ENCODE measurements at places on chromosomes 1 and 21. TPM values are rescaled to one million over a fixed set of nuclear protein-coding genes. Genes with fewer than 3 reads are reported as not detected.
A peak's percentile ranks its signal among the peaks of the same experiment; 100 is the strongest.

DNA sequence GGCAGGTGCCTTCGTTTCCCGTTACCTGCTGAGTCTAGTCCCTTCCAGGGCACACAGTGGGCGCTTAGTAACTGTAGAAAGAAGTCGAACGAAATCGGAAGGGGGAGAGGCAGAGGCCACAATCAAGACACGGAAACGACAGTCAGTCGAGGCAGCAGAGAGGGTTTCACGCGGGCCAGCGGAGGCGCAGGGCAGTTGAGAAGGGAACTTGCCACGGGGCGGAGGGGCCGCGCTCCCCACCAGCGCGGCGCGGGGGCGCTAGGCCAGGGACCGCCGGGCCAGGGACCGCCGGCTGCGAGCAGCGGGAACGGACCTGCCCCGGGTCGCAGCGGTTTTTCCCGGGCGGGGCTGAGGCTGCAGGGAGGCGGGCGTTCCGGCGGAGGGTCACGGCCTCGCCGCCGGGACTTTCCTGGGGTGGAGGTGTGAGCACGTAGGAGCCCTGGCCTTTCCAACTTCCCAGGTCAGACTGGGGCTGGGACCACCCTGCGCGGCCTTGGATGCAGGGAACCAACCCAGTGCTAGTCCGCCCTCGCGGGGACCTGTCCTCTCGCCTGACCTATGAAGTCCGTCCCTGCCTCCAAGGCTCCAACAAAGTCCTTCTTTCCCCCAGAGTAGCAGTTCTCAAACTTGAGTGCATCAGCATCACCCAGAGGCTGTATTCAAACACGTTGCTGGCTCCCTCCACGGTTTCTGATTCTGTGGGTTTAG, 150.1 kb upstream of the FGGY start:
- H3K27ac ChIP-seq: peak overlapping the region; percentile 80
- H3K36me3 ChIP-seq: no peaks in the 10 kb centered on the region
- no peaks in the 10 kb centered on the region for H3K27me3 ChIP-seq
- peaks cover 5% of the 10 kb centered on the region for H3K4me1 ChIP-seq
- peak; percentile 42 for DNase-seq
- H3K4me3 ChIP-seq: peak overlapping the region; percentile 43

DNA sequence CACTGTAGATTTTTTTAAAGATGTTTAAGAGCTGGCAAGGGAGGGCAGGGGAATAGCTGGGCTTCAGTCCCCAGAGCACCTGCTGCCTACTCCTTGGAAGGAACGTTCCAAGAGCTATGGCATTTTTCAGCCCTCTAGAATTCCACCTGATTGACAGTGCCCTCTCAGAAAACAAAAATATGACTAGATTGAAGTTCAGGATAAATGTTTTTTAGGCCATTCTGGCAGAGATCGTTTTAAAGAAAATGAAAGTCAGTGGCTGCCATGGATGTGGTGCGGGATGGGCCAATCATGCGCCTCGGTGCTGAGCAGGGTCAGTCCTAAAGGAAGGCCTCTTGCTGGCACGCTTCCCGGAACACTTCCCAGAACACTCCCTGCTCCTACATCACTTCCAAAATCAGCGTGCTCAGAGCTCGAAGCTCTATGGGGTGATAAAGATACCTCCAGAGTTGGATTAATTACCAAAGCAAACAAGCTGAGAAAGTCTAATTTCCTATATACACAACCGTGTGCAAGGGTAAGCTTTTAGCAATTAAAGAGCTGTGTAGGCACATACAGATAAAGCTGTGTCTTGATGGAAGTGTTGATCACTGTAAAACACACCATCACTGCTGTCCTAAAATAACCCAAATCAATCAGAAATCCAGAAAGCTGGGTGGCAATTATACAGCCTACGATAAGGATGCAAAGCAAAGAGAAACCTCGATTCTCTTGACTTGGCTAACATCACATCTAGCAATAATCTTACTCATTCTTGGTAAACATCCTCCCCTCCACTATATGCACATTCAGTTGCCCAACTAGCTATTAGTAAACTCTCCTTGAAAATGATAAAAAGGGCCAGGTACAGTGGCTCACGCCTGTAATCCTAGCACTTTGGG, 34.6 kb downstream of the TGFBR3 start:
- peaks cover 25% of the 10 kb centered on the region for H3K4me1 ChIP-seq
- no peak overlapping the region for H3K4me3 ChIP-seq
- no peaks in the 10 kb centered on the region for H3K36me3 ChIP-seq
- no peaks in the 10 kb centered on the region for H3K27me3 ChIP-seq

- H3K36me3 ChIP-seq: peaks cover 13% of the 10 kb centered on the region
- no peak overlapping the region for H3K27ac ChIP-seq
- no peak for DNase-seq
- no peaks in the 10 kb centered on the region for H3K27me3 ChIP-seq
These were observed 18.0 kb downstream of the ACP6 start for GRCh38 chr1:147652306-147652705.

- H3K27me3 ChIP-seq: no peaks in the 10 kb centered on the region
- peaks cover 22% of the 10 kb centered on the region for H3K4me1 ChIP-seq
- H3K27ac ChIP-seq: no peak overlapping the region
These were observed 107.8 kb downstream of the DYRK1A start for GRCh38 chr21:37474342-37474741.

DNA sequence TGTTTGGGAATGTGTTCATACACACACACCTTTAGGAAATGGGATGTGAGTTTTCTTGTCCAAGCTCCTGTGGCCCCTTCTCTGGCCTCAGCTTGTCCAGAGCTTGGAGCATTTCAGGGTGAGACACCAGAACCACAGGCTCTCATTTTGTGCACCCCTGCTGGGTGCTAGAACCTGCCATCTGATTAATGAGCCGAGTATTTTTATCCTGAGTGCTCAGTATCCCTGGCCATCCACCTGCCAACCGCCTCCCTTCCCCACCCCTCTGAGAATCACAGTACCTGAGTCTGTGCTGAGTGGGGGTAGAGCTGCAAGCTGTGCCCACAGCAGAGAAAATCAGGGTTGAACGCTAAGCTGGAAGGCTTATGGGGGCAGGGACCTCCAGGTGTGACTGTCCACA, 1.4 kb downstream of the CASQ1 start:
- no peaks in the 10 kb centered on the region for H3K36me3 ChIP-seq
- no peak for DNase-seq
- H3K4me3 ChIP-seq: no peak overlapping the region
- no peaks in the 10 kb centered on the region for H3K27me3 ChIP-seq
- no peak overlapping the region for H3K27ac ChIP-seq

DNA sequence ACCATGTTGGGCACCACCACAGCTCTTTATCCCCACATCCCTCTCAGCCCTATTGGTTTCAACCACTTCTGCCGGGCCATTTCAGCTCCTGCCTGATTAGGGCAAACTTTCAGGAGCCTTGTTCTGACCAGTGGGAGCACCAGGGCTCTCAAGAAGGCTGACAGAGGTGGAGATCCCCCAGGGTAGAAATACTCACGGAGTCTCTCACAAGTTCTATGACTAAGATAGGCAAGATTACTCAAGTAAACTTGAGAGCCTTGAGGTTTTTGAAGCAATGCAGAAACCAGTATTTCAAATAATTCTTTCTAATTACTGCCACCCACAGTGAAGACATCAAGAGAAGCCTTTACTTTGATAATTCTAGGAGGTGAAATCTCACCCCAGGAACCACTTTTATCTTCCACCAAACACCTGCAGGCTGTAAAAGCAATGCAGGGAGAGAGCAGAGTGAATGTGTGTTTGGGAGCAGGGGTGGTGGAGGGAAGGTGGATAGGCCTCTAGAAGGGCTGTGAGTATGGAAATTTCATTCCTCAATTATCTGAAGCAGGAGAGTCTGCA, 6.6 kb upstream of the PTCH2 start:
- H3K4me1 ChIP-seq: no peaks in the 10 kb centered on the region
- DNase-seq: no peak
- no peaks in the 10 kb centered on the region for H3K27me3 ChIP-seq
- H3K27ac ChIP-seq: no peak overlapping the region
- no peaks in the 10 kb centered on the region for H3K36me3 ChIP-seq

DNA sequence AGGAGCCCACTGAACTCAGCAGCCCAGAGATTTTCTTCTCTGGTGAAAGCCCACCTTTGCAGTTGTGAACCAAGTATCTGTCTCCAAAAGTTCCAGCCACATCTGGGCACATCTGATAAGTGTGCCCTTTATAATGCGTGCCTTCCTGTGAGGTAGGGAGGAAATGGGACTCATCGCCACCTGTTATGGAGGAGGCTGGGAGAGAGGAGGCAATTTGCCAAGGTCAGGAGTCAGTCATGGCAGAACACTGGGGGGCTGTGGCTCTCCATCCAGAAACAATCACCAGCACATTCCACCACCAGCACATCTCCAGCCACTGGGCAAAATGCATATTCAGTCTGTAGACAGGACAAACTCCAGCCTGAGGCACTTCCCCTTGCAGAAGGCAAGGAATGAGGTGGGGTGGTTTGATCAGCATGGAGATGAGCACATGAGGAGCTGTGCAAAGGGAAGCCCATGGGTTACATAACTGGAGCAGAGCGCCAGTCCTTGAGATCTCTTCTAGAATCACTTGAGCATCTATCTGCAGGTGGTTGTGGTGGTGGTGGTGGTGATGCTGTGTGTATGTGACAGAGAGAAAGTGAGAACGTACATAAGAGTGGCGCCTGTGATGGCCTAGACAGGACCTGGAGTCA, 15.0 kb upstream of the LEMD1 start:
- H3K4me3 ChIP-seq: no peak overlapping the region
- no peaks in the 10 kb centered on the region for H3K27me3 ChIP-seq
- no peak for DNase-seq
- H3K27ac ChIP-seq: no peak overlapping the region
- H3K4me1 ChIP-seq: peaks cover 18% of the 10 kb centered on the region

GRCh38 chr1:52532731-52533327, 20.1 kb downstream of the TUT4 start:
- H3K36me3 ChIP-seq: no peaks in the 10 kb centered on the region
- DNase-seq: no peak
- H3K4me3 ChIP-seq: no peak overlapping the region
- H3K27ac ChIP-seq: no peak overlapping the region

DNA sequence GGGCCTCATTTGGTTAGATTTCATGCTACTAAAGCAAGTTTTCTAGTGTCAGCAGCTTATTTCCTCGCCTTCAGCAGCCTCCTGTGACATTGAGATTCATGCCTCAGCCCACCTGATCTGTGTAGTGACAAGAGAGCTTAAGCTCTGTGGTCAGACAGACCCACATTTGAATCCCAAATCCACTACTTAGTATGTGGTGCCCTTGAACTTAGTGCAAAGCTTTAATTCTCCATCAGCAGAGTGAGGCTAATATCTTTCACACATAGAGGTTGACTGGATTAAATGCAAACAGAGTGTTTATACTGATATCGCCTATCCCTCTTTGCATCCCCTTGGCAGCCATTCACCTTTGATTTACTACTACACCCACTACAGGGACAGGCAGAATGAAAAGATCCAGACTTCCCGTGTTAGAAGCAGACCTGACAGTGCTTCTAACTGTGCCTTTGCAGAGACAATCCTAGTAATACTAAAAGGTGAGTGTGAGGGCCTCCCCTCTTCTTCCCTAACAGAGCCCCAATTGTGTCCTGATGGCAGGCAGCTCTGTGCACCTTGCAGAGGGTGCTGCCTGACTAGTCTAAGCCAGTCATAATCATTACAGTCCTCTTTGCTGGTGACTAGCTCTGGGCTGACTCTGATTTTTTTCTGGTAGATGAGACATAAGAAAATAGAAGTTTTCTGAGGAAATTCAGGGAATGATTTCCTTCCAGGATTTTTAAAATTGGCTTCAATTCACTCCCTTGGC, 264.0 kb downstream of the CTH start:
- no peaks in the 10 kb centered on the region for H3K27me3 ChIP-seq
- H3K27ac ChIP-seq: no peak overlapping the region
- no peak for DNase-seq
- no peaks in the 10 kb centered on the region for H3K36me3 ChIP-seq
- H3K4me1 ChIP-seq: no peaks in the 10 kb centered on the region

DNA sequence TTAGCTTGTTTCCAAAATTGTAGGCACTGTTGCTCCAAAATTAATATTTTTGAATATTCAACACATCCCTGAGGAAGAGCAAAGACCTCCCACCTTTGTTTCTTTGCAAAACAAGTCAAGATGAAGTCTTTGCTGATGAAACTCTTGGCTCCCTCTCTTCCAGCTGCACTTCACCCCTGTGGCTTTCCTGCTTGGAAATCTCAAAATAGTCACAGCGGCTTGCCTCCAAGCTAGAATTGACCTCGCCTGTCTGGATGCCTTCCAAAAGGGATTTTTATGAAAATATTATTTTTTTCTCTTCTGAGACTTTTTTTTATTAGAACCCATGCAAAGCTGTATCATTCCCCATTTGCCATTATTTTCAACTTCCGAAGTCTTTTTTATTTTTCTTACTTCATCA, 71.1 kb upstream of the MROH9 start:
- no peak overlapping the region for H3K4me3 ChIP-seq
- H3K27me3 ChIP-seq: no peaks in the 10 kb centered on the region
- H3K36me3 ChIP-seq: no peaks in the 10 kb centered on the region
- H3K27ac ChIP-seq: no peak overlapping the region
- peak; percentile 17 for DNase-seq
- H3K4me1 ChIP-seq: peaks cover 3% of the 10 kb centered on the region

- H3K4me1 ChIP-seq: no peaks in the 10 kb centered on the region
- H3K27me3 ChIP-seq: no peaks in the 10 kb centered on the region
These were observed 3.3 kb upstream of the FAM110D start for GRCh38 chr1:26155370-26156284.

DNA sequence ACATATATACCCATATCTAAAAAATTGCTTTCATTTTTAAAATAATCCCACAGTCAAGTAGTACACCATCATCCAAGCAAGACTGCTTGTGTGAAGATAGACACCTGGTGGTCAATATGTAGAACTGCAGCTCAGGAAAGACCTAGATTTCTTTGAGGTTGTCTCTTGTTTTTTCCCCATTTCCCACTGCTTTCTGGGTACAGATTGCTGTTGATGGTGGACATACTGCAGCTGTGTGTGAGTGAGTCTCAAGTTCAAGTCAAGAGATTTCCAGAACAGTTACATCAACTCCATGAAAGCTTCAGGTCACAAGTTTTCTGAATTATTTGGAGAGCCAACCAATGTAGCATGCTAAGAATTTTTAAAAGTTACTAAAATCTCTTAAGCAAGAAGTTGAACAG, 306.4 kb downstream of the DUSP10 start:
- H3K4me1 ChIP-seq: peaks cover 6% of the 10 kb centered on the region
- no peaks in the 10 kb centered on the region for H3K27me3 ChIP-seq
- H3K36me3 ChIP-seq: no peaks in the 10 kb centered on the region
- no peak overlapping the region for H3K4me3 ChIP-seq
- no peak overlapping the region for H3K27ac ChIP-seq
- DNase-seq: peak; percentile 95

GRCh38 chr1:160258177-160258798, 4.1 kb downstream of the DCAF8 start:
- H3K4me3 ChIP-seq: no peak overlapping the region
- DNase-seq: no peak
- H3K27me3 ChIP-seq: no peaks in the 10 kb centered on the region
- peaks cover 25% of the 10 kb centered on the region for H3K4me1 ChIP-seq
- H3K27ac ChIP-seq: peak overlapping the region; percentile 27
- H3K36me3 ChIP-seq: peaks cover 4% of the 10 kb centered on the region

TOE1 gene
- total RNA-seq: 6.4 TPM

CFAP45 gene
- 29.5 TPM for total RNA-seq

SYNC gene
- 6.0 TPM for total RNA-seq

C1orf74 gene
- total RNA-seq: 2.5 TPM

OR2W3 gene
- total RNA-seq: 2.0 TPM

All from lung (tissue), 17 donors.